ENCODE measurements at places on chromosomes 1 and 21. TPM values are rescaled to one million over a fixed set of nuclear protein-coding genes. Genes with fewer than 3 reads are reported as not detected.

DNA sequence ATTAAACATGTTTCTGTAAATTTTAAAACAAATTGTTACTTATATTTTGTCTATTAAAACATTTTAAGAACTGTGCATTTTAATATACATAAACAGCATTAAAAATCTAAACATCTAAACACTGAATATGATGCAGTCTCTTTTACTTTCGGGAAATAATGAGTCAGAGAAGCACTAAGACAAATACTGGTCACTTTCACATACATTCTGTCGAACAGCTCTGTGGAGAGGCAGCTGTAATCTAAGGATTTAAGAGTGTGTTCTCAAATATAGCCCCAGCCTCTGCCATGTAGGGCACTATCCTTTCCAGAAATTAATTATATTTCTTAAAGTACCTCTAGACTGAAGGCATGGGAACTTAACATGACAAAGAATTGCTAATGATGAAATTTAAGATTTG, 89.6 kb upstream of the PTGFR start:
- no peak for DNase-seq
- no peaks in the 10 kb centered on the region for H3K4me1 ChIP-seq
- no peaks in the 10 kb centered on the region for H3K36me3 ChIP-seq
- no peak overlapping the region for H3K27ac ChIP-seq
- H3K27me3 ChIP-seq, result no peaks in the 10 kb centered on the region
- H3K4me3 ChIP-seq, result no peak overlapping the region

DNA sequence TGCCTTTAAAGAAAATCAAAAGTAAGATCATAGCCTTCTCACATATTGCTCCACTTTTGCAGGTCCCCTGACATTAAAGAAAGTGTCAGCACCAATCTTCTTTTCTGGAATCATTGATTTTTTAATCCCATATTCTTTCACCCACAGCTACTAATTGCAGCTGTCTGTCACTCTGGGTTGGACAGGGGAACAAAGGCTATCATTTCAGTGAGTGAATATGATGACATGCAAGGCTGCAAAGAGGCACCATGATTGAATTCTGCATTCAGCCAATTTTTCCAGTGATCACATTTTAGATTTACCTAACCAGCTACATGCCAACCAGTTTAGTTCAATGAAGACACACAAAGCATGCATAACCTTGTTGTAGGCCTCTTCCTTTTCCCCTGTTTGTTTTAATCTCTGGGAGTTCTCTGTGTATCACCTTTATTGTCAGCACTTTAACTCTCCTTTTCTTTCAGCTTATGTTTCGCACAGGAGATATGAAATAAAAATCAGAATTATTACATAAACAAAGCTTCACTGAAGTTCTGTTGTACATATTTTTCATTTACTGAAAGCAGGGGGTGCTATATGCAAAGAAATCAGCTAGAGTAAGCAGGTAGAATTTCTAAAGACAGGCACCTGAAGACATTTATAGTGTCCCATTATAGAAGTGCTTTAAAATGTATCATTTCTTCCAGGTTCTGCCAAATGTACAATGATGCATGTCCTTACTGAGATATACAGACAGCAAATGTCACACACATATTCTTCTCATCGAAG, 584.8 kb downstream of the PLA2G4A start:
- H3K36me3 ChIP-seq, result no peaks in the 10 kb centered on the region
- H3K4me3 ChIP-seq, result no peak overlapping the region
- no peaks in the 10 kb centered on the region for H3K27me3 ChIP-seq
- no peak overlapping the region for H3K27ac ChIP-seq
- H3K4me1 ChIP-seq, result no peaks in the 10 kb centered on the region

GRCh38 chr1:187396226-187396625, 567.5 kb downstream of the PLA2G4A start:
- H3K36me3 ChIP-seq, result no peaks in the 10 kb centered on the region
- DNase-seq, result no peak
- H3K27ac ChIP-seq, result no peak overlapping the region
- H3K4me3 ChIP-seq, result no peak overlapping the region
- no peaks in the 10 kb centered on the region for H3K4me1 ChIP-seq
- H3K27me3 ChIP-seq, result no peaks in the 10 kb centered on the region

- no peak overlapping the region for H3K27ac ChIP-seq
- peaks cover 32% of the 10 kb centered on the region for H3K4me1 ChIP-seq
- no peaks in the 10 kb centered on the region for H3K27me3 ChIP-seq
- DNase-seq, result no peak
- H3K36me3 ChIP-seq, result no peaks in the 10 kb centered on the region
Observed at GRCh38 chr1:228076796-228077430, 5.6 kb upstream of the ARF1 start.

- no peaks in the 10 kb centered on the region for H3K4me1 ChIP-seq
- no peaks in the 10 kb centered on the region for H3K27me3 ChIP-seq
- no peaks in the 10 kb centered on the region for H3K36me3 ChIP-seq
- H3K27ac ChIP-seq, result no peak overlapping the region
Observed at GRCh38 chr1:79295967-79296366, 289.4 kb upstream of the ADGRL4 start.

- H3K27ac ChIP-seq, result peak overlapping the region; percentile 88
- peak overlapping the region; percentile 43 for H3K4me3 ChIP-seq
- DNase-seq, result peak; percentile 41
Observed at GRCh38 chr1:228459091-228459993, 27.8 kb upstream of the RNF187 start.

GRCh38 chr1:3074297-3074741, 5.3 kb downstream of the PRDM16 start:
- peak overlapping the region; percentile 15 for H3K4me3 ChIP-seq
- H3K4me1 ChIP-seq, result peaks cover 5% of the 10 kb centered on the region
- H3K27me3 ChIP-seq, result peaks cover 53% of the 10 kb centered on the region
- H3K27ac ChIP-seq, result peak overlapping the region; percentile 97
- no peaks in the 10 kb centered on the region for H3K36me3 ChIP-seq

GRCh38 chr1:39635871-39636210, 3.6 kb downstream of the HEYL start:
- no peak overlapping the region for H3K4me3 ChIP-seq
- peaks cover 3% of the 10 kb centered on the region for H3K36me3 ChIP-seq
- H3K4me1 ChIP-seq, result no peaks in the 10 kb centered on the region
- H3K27me3 ChIP-seq, result peaks cover 18% of the 10 kb centered on the region
- no peak for DNase-seq

- H3K4me3 ChIP-seq, result no peak overlapping the region
- no peak overlapping the region for H3K27ac ChIP-seq
- no peak for DNase-seq
- H3K27me3 ChIP-seq, result peaks cover 4% of the 10 kb centered on the region
- H3K36me3 ChIP-seq, result no peaks in the 10 kb centered on the region
Observed at GRCh38 chr1:39088658-39089057, 62.5 kb downstream of the NDUFS5 start.

GRCh38 chr1:87024936-87025540, 110.6 kb downstream of the HS2ST1 start:
- no peak overlapping the region for H3K27ac ChIP-seq
- H3K4me1 ChIP-seq, result no peaks in the 10 kb centered on the region
- H3K4me3 ChIP-seq, result no peak overlapping the region
- no peaks in the 10 kb centered on the region for H3K36me3 ChIP-seq
- no peak for DNase-seq

GRCh38 chr1:88239205-88239604, 444.9 kb upstream of the PKN2 start:
- H3K27me3 ChIP-seq, result no peaks in the 10 kb centered on the region
- H3K4me3 ChIP-seq, result no peak overlapping the region
- H3K36me3 ChIP-seq, result no peaks in the 10 kb centered on the region
- no peak overlapping the region for H3K27ac ChIP-seq
- DNase-seq, result no peak

C1orf50 gene
- 3.7 TPM for total RNA-seq

RTCA gene
- 30.6 TPM for total RNA-seq

AADACL3 gene
- total RNA-seq, result not detected

CFAP74 gene
- total RNA-seq, result not detected

IL6R gene
- 33.7 TPM for total RNA-seq

C8B gene
- total RNA-seq, result not detected

PGLYRP3 gene
- not detected for total RNA-seq

NBPF20 gene
- total RNA-seq, result 0.66 TPM

FMO2 gene
- 35.9 TPM for total RNA-seq
